CD4-positive, alpha-beta T cell (primary cell): ENCODE measurements at places on chromosomes 16 and 17. TPM values are rescaled to one million over a fixed set of nuclear protein-coding genes. Genes with fewer than 3 reads are reported as not detected.
A peak's percentile ranks its signal among the peaks of the same experiment; 100 is the strongest.

The SLC47A1 gene
- not detected for total RNA-seq

The CORO6 gene
- total RNA-seq, result 2.8 TPM

The CNTD1 gene
- total RNA-seq, result not detected

The CCL1 gene
- not detected for total RNA-seq

The VAT1L gene
- total RNA-seq, result not detected

The COIL gene
- 19.4 TPM for total RNA-seq

The RANBP10 gene
- total RNA-seq, result 12.0 TPM

The FOXJ1 gene
- 0.89 TPM for total RNA-seq

DNA sequence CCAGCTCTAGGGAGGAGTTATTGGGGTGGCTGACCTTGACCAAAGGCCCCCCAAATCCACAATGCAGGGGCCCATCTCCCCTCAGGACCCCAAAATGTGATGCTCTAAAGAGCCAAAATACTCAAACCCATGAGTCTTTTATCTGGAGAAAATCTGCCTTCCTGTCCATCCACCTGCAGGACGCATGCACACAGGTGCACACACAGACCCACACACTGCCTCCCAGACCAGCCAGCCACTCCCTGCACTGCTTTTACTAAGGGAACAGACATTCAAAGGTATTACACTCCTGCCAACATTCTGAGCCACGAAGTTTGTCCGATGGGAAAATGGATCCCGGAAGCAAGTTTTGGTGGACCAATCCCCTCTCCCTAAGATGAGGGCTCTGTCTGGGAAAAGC, 76.1 kb upstream of the CDH5 start:
- no peak for DNase-seq
- H3K4me3 ChIP-seq, result no peak overlapping the region
- H3K36me3 ChIP-seq, result no peaks in the 10 kb centered on the region
- no peak overlapping the region for H3K27ac ChIP-seq

DNA sequence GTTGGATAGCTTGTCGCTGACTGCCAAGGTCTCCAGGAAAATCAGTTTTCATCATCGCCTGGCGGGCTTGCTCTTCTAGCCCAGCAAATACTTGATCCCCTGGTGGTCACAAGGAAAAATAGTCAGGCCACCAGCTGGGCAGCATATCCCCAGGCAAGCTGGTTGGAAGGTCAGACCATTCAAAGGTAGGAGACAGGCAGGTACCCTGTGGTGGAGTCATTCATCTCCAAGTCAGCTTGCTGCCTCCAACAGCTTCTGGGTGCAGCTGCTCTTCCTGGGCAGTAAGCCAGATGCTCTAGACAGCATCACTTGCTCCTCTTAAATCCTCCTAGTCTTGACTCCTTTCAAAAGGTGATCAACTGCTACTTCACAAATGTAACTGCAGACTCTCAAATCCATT, 16.0 kb downstream of the ZNF821 start:
- H3K27me3 ChIP-seq, result no peaks in the 10 kb centered on the region
- H3K4me3 ChIP-seq, result no peak overlapping the region
- H3K36me3 ChIP-seq, result peaks cover 33% of the 10 kb centered on the region
- DNase-seq, result no peak

DNA sequence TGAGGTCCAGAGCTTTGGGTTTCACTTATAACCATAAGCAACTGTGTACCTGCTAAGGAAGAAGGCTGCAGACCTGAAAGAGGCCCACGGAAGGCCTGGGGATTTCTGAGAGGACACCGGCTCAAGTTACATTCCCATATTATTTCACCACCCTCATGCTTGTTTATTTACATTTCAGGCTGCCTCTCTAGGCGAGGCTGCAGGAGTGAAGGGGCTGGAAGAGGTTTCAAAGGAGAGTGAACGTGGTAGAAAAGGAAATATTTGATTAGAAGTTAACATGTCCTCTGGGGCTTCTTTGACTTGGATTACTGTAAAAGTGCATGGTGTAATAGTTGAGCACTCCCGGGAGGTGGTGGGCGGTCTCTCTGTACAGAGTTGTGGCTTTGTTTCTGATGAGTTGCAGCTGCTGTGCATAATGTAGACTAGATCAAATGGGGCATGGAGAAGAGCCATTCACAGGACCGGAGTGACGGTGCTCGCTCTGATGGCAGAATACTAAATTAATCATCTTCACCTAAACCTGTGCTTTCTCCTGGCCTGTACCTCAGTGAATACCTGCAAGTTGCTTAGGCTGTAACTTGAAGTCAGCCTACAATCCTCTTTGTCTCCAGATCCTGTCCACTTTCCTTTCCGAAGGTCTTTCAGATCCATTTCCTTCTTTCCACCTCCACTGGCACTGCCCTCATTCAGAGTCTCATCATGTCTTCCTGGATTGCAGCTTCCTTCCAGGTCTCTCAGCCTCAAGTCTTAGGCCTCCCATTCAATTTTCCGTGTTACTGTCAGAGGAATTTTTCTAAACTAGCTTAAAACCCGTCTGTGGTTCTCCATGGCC, 1.9 kb upstream of the CPD start:
- H3K27me3 ChIP-seq, result no peaks in the 10 kb centered on the region
- no peak for DNase-seq
- no peaks in the 10 kb centered on the region for H3K36me3 ChIP-seq
- peaks cover 35% of the 10 kb centered on the region for H3K4me1 ChIP-seq

DNA sequence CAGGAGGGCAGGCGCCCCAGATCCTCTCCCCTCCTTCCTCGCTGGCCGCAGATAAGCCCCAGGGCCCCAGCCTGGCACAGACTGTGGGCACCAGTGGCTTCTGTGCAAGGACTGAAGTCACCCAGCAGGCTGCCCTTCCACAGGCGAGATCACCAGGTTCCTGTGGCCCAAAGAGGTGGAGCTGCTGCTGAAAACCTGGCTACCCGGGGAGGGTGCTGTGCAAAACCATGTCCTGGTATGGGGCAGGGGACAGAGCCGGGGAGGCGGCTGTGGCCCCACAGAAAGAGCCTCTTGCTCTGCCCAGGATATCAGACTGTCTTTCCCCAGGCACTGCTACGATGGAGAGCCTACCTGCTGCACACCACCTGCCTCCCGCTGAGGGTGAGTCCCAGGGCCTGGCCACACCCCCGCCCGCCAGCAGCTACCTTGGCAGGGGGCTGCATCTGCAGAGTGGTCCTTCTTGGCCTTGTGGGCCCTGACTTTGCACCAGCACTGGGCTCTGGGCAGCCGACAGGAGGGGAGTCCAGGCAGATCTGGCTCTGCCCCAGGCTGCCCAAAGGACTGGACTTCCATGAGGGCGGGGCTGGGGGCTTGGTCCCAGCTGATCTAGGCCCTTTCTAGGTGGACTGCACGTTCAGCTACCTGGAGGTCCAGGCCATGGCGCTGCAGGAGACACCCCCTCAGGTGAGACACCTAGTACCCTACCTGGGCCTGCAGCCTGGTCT, 615 bp downstream of the CARMIL2 start:
- no peak for DNase-seq
- H3K36me3 ChIP-seq, result peaks cover 40% of the 10 kb centered on the region
- no peaks in the 10 kb centered on the region for H3K27me3 ChIP-seq

DNA sequence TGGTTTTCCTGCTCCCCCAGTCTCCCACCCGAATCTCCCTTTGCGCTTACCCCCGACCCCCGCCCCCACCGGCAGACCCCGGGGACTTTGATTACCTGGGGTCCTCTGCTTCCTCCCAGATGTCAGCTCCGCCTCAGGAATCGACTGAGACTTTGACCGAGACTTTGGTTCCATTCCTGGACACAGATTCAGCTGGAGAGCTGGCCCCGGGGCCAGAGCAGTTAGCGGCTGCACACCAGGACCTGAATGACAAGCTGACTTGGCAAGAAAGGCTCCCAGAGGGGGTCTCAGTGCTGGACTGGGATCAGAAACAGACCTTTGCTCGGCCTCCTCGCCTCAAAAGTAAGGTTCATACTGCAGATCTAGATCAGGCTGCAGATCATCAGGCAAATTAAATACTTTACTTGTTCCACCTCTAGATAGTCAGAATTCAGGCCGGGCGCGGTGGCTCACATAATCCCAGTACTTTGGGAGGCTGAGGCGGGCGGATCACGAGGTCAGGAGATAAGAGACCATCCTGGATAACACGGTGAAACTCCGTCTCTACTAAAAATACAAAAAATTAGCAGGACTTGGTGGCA, 60.3 kb upstream of the FBXO47 start:
- DNase-seq, result no peak
- H3K27me3 ChIP-seq, result peaks cover 13% of the 10 kb centered on the region
- peaks cover 11% of the 10 kb centered on the region for H3K4me1 ChIP-seq
- H3K4me3 ChIP-seq, result peak overlapping the region; percentile 26
- no peak overlapping the region for H3K27ac ChIP-seq
- no peaks in the 10 kb centered on the region for H3K36me3 ChIP-seq

DNA sequence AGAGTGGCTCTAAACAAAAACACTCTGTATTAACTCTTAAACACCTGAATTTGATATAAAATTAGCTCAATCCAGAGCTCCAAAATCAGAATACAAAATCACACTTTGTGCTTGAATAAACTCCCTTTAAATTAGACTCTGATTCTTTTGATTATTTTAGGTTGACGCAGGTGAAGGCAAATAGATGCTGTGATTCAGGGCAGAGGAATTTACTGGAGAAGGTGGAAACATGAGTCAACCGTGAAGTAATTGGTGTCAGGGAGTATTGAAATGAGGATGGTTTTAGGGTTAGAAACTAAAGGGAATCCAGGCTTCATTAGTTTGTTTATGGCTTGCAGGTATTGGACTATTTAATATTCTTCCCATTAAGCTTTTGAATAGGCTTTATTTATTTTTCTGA, 37.1 kb upstream of the TEKT1 start:
- H3K4me1 ChIP-seq, result no peaks in the 10 kb centered on the region
- no peak overlapping the region for H3K4me3 ChIP-seq

- peaks cover 22% of the 10 kb centered on the region for H3K4me1 ChIP-seq
- H3K27ac ChIP-seq, result no peak overlapping the region
Observed at GRCh38 chr17:82372249-82373071, 895 bp downstream of the UTS2R start.

- H3K4me3 ChIP-seq, result no peak overlapping the region
- no peak for DNase-seq
- peaks cover 10% of the 10 kb centered on the region for H3K36me3 ChIP-seq
Observed at GRCh38 chr16:56357765-56358322, 67.5 kb downstream of the AMFR start.

GRCh38 chr16:30925632-30925987, 2.2 kb downstream of the FBXL19 start:
- DNase-seq, result no peak
- no peak overlapping the region for H3K4me3 ChIP-seq
- no peak overlapping the region for H3K27ac ChIP-seq
- no peaks in the 10 kb centered on the region for H3K27me3 ChIP-seq
- peaks cover 5% of the 10 kb centered on the region for H3K36me3 ChIP-seq

DNA sequence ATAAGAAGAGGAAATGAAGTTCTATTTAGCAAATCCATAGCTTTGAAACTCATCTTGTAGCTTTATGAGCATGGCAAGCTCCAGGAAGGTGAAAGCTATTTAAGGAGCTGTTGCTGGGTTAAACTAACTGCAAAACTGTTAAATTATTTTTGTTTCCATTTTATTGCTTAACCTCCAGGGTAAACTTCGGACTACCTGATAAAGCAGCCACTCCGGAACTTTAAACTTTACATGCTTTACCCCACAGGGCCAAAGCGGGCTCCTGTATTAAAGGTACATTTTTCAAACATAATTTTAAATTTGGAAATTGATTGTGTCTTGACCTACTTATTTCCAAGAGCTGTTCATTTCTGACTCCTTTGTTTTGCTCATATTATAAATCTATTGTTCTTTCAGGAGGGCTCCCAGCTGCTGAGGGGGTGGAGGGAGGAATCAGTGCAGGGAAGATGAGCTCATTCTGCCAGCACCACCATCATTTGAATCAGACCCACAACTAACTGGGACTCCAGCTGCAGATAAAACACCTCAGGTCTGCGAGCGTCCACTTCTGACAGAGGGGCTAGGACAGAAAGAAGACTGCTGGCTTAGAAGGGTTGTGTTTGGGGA, 157.9 kb downstream of the IRX3 start:
- no peak overlapping the region for H3K27ac ChIP-seq
- H3K36me3 ChIP-seq, result no peaks in the 10 kb centered on the region
- DNase-seq, result no peak
- H3K4me1 ChIP-seq, result no peaks in the 10 kb centered on the region
- H3K4me3 ChIP-seq, result no peak overlapping the region

- H3K36me3 ChIP-seq, result no peaks in the 10 kb centered on the region
- peaks cover 66% of the 10 kb centered on the region for H3K27me3 ChIP-seq
- H3K27ac ChIP-seq, result no peak overlapping the region
- H3K4me3 ChIP-seq, result no peak overlapping the region
- DNase-seq, result no peak
Observed at GRCh38 chr17:81389585-81389984, 5.7 kb upstream of the BAHCC1 start.

GRCh38 chr17:81339191-81339533, 44.1 kb upstream of the SLC38A10 start:
- H3K4me3 ChIP-seq, result no peak overlapping the region
- no peaks in the 10 kb centered on the region for H3K36me3 ChIP-seq
- H3K27ac ChIP-seq, result no peak overlapping the region
- H3K27me3 ChIP-seq, result peaks cover 64% of the 10 kb centered on the region
- no peak for DNase-seq
